ENCODE measurements at places on chromosomes 2 and 18.
A peak's percentile ranks its signal among the peaks of the same experiment; 100 is the strongest.

DNA sequence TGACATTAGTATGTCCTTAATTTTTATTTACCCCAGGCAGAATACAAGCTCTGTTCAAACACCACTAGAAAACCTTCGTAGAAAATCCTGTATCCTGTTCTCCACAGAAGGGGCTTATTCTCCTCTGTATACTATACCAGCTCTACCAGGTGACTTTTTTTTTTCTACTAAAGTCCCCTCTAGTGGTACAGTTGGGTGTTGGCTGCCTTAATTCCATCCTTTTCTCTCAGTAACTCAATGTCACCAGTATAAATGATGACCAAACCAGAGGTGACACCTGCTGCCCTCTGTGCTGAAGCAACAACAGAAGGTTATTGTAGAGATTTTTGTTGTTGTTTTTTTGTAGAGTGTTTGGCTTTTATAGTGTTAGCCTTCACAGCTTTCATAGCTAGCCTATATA lies 1322.0 kb downstream of the LRP1B start:
- DNase-seq: no peak

- no peak for DNase-seq
These were observed 329.4 kb upstream of the RAB12 start for GRCh38 chr18:8279781-8280330.

DNA sequence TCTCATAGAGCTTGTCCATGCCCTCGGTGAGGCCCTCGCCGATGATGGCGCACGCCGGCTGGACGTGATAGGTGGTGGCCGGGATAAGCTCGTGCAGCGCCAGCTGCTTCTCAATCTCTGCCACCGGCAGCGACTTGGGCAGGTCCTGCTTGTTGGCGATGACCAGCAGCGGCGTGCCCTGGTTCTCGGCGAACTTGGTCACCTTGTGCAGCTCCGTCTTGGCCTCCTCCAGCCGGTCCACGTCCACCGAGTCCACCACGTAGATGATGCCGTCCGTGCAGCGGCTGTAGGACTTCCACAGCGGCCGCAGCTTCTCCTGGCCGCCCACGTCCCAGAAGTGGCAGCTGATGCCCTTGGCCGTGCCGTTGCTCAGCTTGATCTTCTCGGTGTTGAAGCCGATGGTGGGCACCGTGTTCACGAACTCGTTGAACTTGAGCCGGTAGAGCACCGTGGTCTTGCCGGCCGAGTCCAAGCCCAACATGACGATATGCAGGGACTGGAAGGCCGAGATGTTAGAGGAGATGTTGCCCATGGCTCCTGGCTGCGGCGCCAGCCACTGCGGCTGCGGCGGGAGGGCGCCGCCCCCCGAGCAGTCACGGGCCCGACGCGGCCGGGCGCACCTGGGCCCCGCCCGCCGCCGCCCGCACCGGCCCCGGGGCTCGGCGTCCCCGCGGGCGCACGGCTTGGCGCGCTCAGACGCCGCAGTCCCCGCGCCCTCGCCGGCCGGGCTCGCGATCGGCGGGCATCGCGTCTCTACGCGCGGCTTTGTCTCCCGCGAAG lies 636 bp downstream of the ARL4C start:
- DNase-seq: no peak

- DNase-seq: no peak
These were observed 82.5 kb downstream of the TCF7L1 start for GRCh38 chr2:85215448-85216401.

DNA sequence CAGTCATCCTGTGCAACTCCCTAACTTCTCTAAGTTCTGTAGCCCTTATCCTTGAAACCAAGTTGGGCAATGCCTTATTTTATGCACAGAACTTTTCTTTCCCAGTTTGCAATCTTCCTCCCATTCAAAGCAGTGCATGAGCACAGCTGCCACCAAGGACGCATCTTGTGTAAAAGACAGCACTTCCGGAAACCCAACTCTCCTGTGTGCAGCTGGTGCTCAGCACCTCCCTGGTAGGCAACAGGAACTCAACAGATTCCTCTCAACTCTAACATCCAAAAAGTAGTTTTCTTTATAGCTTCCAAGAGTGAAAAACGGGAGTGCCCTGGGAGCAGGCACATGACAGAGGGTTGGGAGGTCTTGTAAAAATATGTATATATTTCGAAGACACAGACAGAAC lies 2.2 kb downstream of the TMEM18 start:
- no peak for DNase-seq

DNA sequence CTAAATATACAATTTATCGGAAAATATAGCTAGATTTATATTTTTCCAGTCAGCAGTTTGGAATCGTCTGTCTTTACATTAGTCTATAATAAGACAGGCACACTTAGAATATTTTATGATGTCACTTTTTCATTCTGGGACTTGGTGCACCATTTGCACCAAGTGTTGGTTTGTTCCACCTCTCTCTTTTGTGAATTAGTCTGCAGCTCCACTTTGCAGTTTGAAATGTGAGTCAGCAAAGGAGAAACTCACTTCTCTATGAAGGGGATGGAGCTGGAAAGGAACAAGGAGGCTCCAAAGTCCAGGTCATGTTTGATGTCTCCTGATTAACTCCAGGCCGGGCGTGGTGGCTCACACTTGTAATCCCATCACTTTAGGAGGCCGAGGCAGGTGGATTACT lies 63.8 kb upstream of the RTN4 start:
- DNase-seq: no peak

GRCh38 chr2:177639262-177639914 lies 246.8 kb downstream of the AGPS start:
- DNase-seq: no peak

DNA sequence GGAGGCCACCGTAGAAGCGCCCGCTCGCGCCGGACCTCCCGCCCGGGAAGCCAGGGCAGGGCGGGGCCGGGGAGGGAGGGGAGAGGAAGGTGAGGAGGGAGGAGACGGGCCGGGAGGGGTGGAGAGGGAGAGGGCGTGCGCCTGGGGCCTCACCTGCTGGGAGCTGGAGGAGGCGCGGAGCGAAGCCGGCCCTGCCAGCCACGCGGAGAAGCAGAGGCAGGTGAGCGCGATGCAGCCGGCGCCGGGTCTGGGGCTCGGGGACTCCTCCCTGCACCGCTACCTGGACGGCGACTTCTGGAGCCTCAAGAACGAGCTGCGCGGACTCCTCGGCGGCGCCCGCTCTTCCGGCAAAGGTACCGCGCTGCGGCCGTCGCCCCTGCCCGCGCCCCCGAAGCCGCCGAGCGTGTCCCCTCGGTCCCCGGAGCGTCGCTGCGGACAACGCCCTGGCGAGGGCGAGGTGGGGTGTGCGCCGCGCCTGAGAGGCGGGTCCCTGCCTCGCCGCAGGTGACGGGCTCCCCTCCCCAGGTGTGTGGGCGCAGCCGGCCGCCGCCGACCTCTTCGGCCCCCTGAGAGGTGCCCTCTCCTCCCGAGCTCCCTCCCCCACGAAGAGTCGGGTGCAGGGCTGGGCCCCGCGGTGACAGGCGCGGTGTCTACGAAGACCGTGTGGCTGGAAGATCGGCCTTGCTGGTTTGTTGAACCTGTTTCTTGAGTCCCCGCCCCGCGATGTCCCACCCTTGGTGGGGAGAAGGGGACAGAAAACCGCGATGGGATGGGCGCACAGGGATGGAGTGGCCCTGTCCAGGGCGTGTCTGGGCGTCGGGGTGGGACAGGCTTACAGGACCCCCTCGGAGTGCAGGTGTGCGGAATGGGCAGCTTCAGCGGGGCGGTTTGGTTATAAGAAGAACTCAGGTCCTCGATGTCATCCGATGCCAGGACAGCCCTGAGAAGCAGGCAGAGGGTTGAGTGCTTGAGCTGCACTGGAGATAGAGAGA lies at the start of gene ACOXL:
ACOXL (plus strand) TSS at position 152 of the 992 bp plus-strand sequence. CDS start 35,817 bp downstream, outside the sequence.
- no peak for DNase-seq

- no peak for DNase-seq
These were observed 123.6 kb downstream of the LRATD1 start for GRCh38 chr2:14756122-14756541.

DNA sequence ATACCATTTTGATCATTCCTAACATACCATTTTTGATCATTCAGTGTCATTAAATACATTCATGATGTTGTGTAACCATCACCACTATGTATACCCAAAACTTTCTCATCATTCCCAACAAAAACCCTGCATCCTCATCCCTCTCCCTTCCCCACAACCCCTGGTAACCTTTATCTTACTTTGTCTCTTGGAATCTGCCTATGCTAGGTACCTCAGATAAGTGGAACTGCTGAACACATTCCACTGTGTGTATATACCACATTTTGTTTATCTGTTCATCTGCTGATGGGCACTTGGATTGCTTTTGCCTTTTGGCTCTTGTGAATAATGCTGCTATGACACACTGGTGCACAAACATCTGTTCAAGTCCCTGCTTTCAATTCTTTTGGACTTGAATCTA lies 83.8 kb upstream of the TFCP2L1 start:
- DNase-seq: no peak

DNA sequence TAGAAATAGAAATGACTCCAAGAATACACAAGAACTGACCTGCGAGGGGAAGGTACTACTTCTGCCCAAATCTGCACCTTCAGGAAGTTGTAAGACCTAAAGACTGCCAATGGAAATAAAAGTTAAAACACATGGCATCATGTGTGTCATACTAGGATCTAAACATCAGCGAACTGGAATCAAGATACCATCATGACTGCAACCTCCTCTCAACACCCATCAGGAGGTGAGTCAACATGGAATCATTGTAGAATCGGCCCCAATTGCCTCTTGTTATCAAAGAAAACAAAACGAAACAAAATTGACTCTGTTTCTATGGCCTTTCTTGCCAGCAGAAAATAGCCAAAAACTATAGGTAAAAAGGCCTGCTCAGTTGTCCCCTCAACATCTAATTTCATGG lies 15.1 kb downstream of the RDH14 start:
- no peak for DNase-seq

- DNase-seq: no peak
These were observed 1081.3 kb upstream of the TMEFF2 start for GRCh38 chr2:193276069-193276468.

GRCh38 chr2:80242355-80242910 lies 62.1 kb downstream of the LRRTM1 start:
- no peak for DNase-seq

- no peak for DNase-seq
These were observed 4.1 kb upstream of the OTX1 start for GRCh38 chr2:63046552-63046951.

- DNase-seq: no peak
These were observed 8.7 kb downstream of the NCK2 start for GRCh38 chr2:105753380-105753779.

DNA sequence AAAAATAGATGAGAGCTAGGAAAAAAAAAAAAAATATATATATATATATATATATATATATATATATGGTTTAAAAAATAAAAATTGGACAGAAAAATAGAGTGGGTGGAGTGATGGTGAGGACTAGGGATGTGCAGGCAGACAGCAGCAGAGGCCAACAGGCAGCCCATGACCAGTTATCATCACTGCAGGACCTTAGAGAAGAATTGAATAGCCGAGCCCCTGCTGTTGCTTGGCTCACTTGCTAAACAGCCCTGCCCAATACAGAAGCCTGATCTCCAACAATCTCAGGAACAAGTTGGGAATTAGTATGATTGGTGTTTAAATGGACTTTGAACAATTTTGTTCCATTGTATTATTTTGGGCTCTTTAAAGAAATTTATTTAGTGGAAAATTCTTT lies 967.5 kb upstream of the PIK3C3 start:
- no peak for DNase-seq

DNA sequence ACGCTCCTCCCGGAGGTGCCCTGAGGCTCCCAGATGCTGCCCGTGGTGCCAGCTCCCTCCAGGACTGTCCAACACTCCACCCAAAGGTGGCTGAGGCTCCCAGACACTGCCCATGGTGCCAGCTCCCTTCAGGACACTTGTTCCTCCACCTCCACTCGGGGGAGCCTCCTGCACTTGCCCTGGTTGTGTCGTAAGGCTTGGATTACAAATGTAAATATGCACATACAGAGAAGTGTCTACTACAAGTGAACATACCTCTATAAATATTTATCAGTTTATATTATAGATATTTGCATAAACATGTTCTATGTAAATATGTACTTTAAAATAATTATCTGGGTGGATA lies 143.3 kb downstream of the PXDN start:
- DNase-seq: no peak

DNA sequence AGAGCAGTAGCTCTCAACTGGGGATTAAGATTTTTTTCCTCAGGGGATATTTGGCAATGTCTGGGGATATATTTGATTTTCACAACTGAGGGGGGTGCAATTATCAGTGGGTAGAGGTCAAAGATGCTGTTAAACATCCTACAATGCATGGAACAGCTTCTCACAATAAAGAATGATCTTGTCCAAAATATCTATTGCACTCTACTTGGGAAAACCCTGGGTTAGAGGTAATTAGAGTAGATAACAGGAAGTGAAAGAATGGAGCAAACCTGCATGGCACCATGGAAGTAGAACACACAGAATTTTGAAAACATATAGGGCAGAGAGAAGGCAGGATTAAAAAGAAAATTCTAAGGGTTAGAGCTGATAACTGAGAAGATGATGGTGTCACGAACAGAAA lies 26.4 kb upstream of the PPM1B start:
- no peak for DNase-seq

- DNase-seq: no peak
These were observed 162.2 kb downstream of the PRPF40A start for GRCh38 chr2:152555048-152555447.

DNA sequence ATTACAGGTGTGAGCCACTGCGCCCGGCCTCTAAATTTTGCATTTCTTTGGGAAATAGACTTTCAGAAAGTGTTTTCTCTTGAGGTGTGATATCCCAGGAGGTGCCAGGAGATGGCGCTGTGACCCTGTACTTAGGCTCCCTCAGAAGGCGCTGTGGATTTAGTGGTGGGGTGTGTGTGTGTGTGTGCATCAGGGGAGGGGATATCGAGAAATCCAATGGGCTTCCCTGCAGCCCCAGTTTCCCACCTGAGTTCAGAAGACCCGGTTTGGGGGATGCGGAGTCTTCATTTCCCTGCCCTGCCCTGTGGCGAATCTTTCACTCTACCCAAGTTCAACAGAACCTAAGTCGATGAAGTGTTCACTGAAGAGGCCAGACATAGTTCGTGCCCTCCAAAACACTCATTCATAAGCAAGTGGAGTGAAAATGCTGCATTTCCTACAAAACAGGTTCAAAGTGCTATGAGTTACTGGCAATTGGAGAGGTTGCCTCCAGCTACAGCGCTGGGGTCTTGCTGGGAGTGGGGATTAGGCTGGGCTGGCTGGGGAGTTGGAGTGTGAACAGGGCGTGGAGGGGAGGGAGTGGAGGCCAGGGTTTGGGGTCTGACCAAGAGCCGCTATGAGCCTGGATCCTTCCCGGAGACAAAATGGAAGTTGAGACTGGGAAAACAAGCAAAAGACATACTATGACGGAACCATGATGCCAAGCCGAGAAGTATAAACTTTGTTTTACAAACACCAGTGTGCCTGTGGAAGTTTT lies 6.5 kb upstream of the WNT6 start:
- DNase-seq: peak; percentile 31

GRCh38 chr2:159206736-159207380 lies 79.6 kb downstream of the WDSUB1 start:
- DNase-seq: no peak
